ENCODE measurements at places on chromosomes 5 and 9.
A peak's percentile ranks its signal among the peaks of the same experiment; 100 is the strongest.

GRCh38 chr9:21559402-21560280, 77.5 kb upstream of the IFNE start:
- no peak overlapping the region for H3K27ac ChIP-seq
- peaks cover 19% of the 10 kb centered on the region for H3K4me1 ChIP-seq
- H3K27me3 ChIP-seq = peaks cover 65% of the 10 kb centered on the region
- peak; percentile 41 for DNase-seq

DNA sequence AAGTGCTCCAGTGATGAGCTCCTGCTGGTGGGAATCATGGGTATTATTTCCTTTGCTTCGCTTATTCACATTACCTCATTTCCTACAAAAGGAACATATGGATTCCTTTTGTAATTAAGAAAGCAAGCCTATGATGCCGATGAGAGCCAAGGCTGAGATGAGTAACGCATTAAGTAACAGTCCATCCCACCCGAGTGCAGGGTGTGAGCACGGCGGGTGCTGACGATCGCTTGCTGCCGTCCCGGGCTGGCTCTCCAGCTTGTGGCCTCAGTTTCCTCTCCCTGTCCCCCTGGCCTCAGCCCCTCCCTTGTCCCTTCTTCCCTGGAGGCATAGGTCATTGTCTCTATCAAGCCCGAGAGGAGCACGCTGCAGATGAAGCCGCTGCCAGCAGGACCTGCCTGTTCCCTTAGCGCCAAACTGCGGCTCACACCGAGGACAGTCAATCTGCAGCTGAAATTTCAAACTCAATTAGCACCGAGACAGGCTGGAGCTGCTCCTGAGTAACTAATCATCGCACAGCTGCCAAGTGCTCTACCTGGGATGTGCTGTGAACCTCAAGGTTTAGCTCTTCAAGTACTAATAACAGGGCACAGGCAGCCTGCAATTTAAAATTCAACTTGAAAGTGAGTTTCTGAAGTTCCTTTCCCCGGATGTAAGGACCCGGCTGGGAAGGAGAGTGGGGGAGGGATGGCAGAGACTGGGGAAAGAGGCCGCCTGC, 115.2 kb upstream of the RAPGEF1 start:
- DNase-seq = no peak
- no peaks in the 10 kb centered on the region for H3K4me1 ChIP-seq
- H3K27ac ChIP-seq = no peak overlapping the region

DNA sequence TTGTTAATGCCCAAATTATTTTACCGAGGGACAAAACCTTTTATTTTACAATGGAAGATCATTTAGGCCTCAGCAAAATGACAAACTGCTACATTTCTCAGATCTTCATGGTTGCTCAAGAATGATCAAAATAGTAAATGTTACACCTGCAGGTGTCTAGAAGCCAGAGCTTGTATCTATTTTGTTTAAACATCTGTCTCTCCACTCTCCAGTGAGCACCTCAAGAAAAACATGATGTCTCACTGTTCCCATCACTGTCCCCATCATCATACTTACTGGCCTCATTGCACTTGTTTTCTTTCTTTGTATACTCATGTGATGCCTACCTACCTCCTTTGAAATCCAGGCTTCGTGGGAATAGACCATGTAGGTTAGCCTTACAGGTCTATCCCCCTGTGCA, 149.6 kb downstream of the TTLL11 start:
- no peaks in the 10 kb centered on the region for H3K4me1 ChIP-seq
- no peaks in the 10 kb centered on the region for H3K27me3 ChIP-seq
- H3K27ac ChIP-seq = no peak overlapping the region
- H3K4me3 ChIP-seq = no peak overlapping the region
- DNase-seq = no peak

DNA sequence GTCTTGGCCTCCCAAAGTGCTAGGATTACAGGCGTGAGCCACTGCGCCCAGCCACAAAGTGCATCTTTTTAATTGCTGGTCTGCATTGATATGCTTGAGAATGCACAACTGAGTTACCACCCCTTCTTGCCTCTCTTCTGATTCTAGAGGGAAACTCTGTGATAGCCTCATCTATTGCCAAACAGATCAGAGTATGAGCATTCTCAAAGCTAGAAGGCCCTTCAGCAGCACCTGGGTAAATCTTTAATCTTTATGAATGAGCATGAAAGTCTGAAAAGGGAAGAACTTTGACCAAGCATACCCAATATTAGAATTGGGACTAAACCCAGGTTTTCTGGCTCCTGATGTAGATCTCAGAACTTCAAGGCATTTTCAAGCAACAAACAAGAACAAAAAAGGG, 298.3 kb upstream of the TNC start:
- no peak overlapping the region for H3K27ac ChIP-seq
- no peaks in the 10 kb centered on the region for H3K36me3 ChIP-seq
- no peak overlapping the region for H3K4me3 ChIP-seq
- no peak for DNase-seq

DNA sequence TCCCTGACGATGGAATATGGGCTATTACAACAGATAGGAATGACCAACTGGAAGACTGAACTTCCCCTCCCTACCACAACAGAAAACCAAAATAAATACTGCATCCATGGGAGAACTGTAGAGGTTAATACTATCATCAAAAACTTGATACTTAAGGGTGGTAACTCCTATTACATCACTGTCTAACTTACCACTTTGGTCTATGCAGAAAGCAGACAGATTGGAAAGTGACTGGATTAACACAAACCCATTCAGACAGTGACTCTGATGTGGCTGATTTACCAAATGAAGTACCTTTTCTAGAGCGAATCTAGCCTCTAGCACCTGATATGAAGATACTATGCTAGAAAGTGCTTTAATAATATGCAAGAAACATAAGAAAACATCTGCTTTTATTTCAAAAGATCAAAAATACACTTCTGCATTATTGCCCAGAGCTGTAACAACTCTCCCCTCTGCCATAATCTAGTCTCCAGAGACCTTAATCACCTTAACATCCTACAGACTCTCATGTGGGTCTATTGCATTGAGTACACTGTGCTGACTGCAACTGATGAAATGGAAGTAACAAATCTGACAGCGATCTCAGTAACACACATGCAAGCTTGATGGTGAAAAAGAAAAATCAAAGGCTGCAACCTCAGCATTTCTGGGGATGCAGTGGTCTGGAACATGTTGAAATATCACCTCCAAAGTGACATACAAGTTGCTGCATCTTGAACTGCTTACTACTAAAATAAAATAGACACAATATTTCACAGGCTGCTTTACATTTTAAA, 62.7 kb downstream of the EPB41L4A start:
- DNase-seq = no peak
- no peaks in the 10 kb centered on the region for H3K4me1 ChIP-seq

DNA sequence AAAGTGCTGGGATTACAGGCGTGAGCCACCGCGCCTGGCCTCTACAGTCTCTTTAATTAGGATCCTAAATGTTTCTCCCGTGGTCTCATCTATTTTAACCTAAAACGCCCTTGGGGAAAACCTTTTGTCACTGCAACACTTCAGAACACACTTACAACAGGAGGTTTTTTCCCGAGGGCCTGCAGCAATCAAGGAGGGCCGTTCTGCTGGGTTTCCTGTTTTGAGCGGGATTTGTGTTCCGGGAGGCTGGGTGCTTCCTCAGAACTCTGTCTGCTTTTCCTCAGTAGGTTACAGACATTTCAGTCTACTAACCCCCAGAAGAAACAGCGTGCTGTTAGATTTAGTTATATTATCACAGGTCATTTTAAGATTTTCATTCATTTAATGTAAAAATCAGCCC, 65.4 kb upstream of the IRX4 start:
- no peaks in the 10 kb centered on the region for H3K36me3 ChIP-seq
- no peak overlapping the region for H3K27ac ChIP-seq

DNA sequence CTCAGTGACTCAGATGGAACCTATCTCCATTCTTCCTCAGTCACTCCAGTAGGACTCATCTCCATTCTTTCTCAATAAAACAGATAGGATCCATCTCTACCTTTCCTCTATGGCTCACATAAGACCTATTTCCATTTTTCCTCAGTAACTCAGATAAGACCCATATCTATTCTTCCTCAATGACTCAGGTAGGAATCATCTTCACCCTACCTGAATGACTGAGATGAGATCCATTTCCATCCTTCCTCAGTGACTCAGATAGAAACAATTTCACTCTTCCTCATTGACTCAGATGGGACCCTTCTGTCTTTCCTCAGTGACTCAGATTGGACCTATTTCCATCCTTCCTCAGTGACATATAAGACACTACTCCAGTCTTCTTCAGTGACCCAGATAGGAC, 165.1 kb downstream of the FBXO4 start:
- no peaks in the 10 kb centered on the region for H3K4me1 ChIP-seq
- no peaks in the 10 kb centered on the region for H3K36me3 ChIP-seq
- no peak overlapping the region for H3K27ac ChIP-seq
- no peak for DNase-seq

Measured in T-helper 2 cell treated with Interferon-gamma antibody and Interleukin-4, amounts not matched to agents 5 μg/mL and 100 μg/mL, for 36 hours (primary cell).